ENCODE measurements at places on chromosomes 11 and 22. TPM values are rescaled to one million over a fixed set of nuclear protein-coding genes. Genes with fewer than 3 reads are reported as not detected.

The TXN2 gene
- 123 TPM for total RNA-seq

The FAR1 gene
- 45.9 TPM for total RNA-seq

The CD82 gene
- total RNA-seq: 34.5 TPM

The BCO2 gene
- total RNA-seq: 1.1 TPM

The BCR gene
- 17.3 TPM for total RNA-seq

The SMIM35 gene
- not detected for total RNA-seq

All from MG63 (cell line).